ENCODE measurements at places on chromosomes 12 and 14.
A peak's percentile ranks its signal among the peaks of the same experiment; 100 is the strongest.

DNA sequence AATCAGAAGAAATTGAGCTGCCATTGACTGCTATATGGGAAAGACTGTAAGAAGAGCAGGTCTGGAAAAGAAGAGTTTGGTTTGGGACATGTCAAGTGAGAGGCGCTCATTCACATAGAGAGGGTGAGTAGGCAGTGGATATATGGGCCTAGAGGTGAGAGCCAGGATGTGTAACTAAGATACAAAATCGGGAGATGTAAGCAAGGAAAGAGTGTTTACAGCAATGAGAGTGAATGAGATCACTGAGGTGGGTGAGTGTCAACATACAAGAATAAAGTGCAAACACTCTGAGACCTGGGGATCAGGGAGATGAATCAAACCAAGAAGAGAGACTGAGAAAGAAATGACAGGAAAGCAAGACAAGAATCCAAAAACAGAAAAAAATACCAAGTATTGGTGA is 58.0 kb upstream of the RTRAF start:
- DNase-seq, result no peak

GRCh38 chr14:71799841-71800240 is 132.4 kb upstream of the RGS6 start:
- no peak for DNase-seq

DNA sequence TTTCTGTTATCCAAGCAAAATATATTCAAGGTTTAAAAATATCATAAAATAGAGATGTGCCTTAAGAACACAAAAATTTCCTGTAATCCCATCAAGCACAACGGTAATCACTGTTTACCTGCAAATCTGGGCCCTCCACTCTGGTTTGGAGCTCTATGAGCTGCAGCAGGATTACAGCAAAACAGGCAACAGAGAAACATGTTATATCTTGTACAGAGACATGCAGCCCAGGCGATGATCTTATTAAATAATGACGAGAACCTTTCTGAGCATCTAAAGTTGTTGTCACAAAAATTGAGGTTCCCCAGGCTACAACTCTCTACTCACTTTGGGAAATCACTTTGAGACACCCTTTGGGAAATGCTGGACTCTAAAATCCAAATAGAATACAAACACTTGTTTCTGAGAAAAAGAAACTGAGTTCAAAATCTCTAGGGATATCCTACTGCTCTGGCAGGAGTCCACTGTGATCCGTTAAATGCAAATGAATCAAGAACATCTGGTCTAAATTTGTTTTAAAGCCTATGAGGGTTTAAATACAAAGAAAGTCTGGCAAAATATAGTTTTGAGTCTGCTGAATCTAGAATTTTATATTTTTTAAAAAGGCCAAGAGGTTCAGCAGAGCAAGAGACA is 36.3 kb downstream of the STON2 start:
- DNase-seq, result peak; percentile 95

GRCh38 chr12:2118061-2118460 is 65.3 kb downstream of the CACNA1C start:
- DNase-seq, result no peak

DNA sequence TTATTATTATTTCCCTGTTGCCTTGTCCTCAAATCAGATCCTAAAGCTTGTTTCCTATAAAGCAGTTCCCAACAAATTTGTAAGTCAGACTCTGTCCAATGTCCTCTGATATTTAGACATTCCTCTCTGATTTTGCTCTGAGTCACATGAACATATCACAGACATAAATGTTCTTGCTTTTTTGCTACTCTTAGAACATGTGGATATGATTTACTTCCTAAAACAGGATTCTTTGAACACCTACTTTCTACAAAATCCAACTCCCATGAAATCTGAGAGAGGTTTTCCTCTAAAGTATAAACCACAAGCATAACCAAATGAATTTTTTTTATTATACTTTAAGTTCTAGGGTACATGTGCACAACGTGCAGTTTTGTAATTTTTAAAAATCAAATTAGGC is 181.3 kb upstream of the SLC38A2 start:
- DNase-seq, result no peak

GRCh38 chr12:32033406-32033805 is 73.2 kb upstream of the BICD1 start:
- DNase-seq, result peak; percentile 23

- DNase-seq, result no peak
Observed at GRCh38 chr14:68574461-68574860, 218.4 kb downstream of the ZFP36L1 start.

DNA sequence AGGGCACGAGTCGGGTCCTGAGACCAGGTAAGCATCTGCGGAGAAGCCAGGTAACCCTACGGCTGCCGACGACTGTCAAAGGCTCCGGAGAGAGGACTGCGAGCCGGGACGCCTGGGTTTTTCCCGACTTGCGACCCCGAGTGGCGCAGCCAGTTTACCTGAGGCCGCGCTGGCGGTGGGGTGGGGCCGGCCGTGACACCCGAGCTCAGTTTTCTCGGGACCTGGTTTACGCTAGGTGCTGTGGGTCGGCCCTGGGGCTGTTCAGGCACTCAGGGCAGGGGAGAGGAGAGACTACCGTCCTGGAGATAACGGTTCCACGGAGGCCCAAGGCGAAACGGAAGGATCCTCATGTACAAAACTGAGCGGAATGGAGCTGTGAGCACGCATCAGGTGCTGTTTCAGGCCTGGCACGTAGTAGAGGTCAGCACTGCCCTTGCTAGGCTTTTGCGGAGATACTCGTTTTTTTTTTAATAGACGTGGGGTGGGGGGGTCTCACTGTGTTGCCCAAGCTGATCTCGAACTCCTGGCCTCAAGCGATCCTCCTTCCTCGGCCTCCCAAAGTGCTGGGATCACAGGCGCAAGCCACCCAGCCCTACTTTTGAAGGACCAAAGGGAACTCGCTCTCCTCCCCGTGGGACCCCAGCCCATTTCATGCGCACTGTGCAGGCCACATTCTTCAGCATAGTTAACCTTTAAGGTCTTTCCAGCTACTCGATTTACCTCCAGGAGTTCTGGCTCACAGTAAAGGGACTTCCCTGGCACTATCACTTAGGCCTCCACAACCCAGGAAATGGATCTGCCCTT is 471 bp downstream of the MTRFR start:
- DNase-seq, result no peak

GRCh38 chr12:132672678-132673077 is 14.5 kb downstream of the POLE start:
- no peak for DNase-seq

GRCh38 chr14:69247676-69248440 is 12.1 kb upstream of the GALNT16 start:
- DNase-seq, result peak; percentile 22

DNA sequence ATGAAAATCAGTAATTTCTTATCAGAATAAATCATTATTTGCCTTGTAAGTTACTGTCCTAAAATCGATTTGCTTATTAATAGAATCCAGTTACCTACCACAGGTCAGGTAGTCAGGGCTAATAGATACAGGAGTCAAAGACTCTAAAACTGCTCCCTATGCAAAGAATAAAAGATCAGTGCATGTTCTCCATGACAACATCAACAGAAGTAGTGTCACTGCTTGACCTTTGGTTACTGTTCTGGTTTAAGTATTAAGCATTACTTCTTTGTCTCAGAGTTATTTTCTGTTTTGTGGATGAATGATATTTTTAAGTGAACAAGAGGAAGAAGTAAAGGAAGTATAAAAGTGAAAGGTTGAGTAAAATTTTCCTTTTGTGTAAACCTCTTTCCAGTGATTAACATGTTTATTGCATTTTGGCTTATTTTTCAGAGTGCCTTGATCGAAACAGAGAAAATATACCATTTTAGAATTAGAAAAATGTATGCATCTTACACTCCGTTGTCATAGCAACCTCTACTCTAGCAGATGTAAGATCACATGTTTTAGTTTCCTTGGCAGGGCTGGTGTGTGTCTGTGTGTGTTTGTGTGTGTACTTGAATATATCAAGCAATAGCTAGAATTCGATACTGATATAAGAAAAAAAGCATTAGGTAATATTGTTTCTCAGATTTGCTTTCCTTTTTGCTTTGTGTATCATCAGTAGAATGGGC is 44.7 kb downstream of the ABCD2 start:
- peak; percentile 3 for DNase-seq

- DNase-seq, result no peak
Observed at GRCh38 chr12:26443309-26443708, 247.9 kb downstream of the SSPN start.

DNA sequence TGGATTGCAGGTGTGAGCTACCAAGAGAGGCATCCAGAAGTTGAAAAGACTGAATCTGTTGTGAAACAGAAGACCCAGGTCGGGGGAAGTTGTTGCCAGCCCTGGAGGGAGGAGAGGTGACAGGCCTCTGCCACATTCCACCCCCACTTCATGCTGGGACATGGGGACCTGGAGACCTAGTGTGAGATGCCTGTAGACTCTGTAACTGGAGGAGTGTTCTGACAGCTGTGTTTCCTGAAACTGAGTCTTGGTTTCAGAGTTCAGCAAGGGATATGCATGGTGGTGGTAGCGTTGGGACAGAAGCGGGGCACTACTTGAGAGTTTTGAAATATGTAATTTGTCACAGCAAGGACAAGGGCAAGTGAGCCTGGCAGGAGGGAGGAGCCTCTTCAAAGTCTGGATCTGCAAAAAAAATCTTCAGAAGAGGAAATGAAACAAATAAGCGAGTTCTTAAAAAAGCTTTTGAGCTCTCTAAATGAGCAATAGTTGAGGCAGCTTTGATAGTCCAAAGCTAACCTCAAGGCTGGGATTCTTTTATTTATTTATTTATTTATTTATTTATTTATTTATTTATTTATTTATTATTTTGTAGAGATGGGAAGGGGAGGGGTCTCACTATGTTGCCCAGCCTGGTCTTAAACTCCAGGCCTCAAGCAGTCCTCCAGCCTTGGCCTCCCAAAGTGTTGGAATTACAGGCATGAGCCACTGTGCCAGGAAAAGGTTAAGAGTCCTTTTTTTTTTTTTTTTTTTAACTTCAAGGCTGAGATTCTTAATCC is 58.9 kb upstream of the EEA1 start:
- DNase-seq, result no peak

- no peak for DNase-seq
Observed at GRCh38 chr14:95507701-95508103, 8.7 kb downstream of the SYNE3 start.

GRCh38 chr12:48119834-48120195 is 651 bp downstream of the PFKM start:
- no peak for DNase-seq

DNA sequence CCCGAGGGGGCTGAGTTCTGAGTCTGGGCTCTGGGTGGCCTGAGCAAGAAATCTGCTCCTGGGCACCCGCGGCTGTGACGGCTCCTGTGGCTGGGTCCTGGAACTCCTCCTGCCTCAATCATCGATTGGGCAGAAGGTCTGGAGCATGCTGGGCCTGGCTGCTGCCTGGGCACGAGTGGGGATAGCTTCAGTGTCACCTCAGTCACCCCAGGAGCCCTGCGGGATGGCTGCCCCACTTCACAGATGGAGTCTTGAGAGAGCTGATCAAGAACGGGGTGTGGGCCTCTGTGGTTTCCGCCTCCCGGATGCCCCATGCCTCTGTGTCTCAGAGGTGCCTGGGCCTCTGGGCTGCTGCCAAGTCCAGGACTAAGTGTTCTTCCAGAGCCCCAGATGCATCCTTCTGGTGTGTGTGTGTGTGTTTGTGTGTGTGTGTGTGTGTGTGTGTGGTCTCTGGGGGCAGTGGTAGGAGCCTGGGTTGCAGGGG is 185.6 kb upstream of the C14orf180 start:
- peak; percentile 52 for DNase-seq

DNA sequence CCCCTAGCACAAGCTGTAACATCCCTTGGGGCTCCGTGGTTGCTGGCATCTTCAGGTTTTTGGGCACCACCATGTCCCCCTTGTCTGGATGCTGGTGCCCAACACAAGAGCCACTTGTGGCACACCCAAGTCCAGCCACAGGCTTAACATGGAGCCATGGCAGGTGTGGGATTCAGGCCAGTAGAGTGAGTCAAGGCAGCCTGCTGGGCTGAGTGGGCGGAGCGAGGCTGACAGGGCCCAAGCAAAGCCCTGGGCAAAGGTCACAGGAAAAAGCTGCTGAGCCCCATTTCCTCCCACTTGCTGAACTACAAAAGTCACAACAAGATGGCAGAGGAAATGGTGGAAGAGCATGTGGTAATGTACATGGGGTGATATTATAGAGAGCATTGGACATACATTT is 950.7 kb upstream of the FLRT2 start:
- DNase-seq, result no peak

GRCh38 chr12:93229494-93230325 is 148.0 kb upstream of the NUDT4 start:
- DNase-seq, result no peak

- DNase-seq, result no peak
Observed at GRCh38 chr14:72740504-72740961, 153.4 kb downstream of the DPF3 start.

GRCh38 chr12:108713471-108713870 is 17.8 kb downstream of the CORO1C start:
- no peak for DNase-seq

GRCh38 chr12:15708396-15709076 is 80.7 kb downstream of the EPS8 start:
- no peak for DNase-seq

DNA sequence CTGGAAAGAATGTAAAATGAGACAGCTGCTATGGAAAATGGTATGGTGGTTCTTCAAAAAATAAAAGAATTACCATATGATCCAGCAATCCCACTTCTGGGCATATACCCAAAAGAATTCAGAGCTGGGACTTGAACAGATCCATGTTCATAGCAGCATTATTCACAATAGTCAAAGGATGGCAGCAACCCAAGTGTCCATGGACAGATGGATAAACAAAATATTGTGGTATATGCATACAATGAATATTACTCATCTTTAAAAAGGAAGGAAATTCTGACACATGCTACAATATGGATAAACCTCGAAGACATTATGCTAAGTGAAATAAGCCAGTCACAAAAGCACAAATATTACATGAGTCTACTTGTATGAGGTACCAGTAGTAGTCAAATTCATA is 9.1 kb downstream of the RAB2B start:
- DNase-seq, result no peak

GRCh38 chr14:105878125-105878524 is 351.7 kb downstream of the TMEM121 start:
- no peak for DNase-seq

- DNase-seq, result no peak
Observed at GRCh38 chr12:89247967-89248366, 104.3 kb downstream of the DUSP6 start.

GRCh38 chr14:96934638-96935330 is 137.6 kb downstream of the VRK1 start:
- DNase-seq, result no peak

DNA sequence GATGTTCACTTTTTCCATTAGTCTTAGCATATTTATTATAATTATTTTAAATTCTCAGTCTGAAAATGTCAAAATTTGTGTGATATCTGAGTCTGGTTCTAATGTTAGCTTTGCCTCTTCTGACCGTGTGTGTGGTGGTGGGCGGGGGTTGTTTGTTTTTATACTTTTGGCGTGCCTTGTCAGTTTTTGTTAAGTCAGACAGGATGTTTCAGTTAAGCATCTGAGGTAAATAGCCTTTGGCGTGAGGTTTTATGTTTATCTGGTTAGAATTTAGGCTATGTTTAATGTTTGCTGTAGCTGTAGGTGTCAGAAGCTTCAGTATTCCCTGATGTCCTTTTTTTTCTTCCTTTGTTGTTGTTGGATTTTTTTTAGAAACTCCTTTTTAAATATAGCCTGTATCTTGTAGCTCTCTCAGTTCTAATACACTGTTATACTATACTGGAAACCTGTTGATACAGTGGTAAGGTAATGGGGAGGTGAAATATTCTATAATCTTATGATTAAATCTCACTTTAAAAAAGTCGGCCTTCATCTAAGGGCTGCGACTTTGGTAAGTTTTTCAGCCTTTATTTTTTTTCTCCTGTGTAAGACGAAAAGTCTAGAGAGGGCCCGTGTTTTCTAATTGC is 111.6 kb downstream of the SCAF11 start:
- no peak for DNase-seq
